KBM-7 (cell line): ENCODE measurements at places on chromosomes 1 and 21.
A peak's percentile ranks its signal among the peaks of the same experiment; 100 is the strongest.

- no peak for DNase-seq
Observed at GRCh38 chr1:77639056-77639455, 43.4 kb downstream of the ZZZ3 start.

- DNase-seq: no peak
Observed at GRCh38 chr1:18731591-18732235, 101.1 kb downstream of the PAX7 start.

DNA sequence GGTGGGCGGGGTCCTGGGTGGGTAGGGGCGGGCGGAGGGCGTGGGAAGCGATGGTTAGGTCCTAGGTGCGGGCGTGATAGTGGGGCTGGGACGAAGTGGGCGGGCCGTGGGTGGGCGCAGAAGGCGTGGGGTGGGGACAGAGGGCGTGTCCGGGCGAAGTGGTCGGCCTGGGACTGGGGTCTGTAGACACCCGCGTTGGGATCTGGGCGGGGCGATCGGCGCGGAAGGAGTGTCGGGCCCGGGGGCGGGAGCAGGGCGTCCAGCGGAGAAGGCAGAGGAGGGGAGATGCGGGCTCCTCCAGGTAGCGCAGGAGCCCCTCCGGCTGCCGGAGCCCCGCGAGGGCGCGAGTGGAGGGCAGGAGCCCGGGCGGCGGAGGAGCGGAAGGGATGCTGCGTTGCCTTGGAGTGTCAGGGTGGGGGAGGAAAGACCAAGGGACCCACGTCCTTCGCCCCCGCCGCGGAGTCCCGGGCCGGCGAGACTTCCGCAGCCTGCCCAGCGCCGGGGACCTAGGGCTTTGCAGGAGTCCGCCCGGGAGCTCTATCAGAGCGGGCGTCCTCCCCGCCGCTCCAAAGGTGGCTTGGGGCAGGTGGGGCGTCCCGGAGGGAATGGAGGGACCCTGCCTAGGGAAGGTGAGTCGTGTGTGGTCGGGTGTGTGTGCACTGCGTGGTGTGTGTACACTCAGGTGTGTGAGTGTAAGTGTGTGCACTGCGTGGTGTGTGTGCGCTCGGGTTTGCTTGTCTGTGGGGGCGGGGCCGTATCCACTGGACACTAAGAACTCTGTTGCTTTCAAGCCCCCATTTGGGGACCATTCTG, 27.0 kb upstream of the PRSS38 start:
- DNase-seq: peak; percentile 79

- no peak for DNase-seq
Observed at GRCh38 chr1:158007180-158007579, 13.7 kb downstream of the KIRREL1 start.

- DNase-seq: no peak
Observed at GRCh38 chr1:50197216-50197615, 88.5 kb downstream of the ELAVL4 start.

- DNase-seq: peak; percentile 87
Observed at GRCh38 chr1:199242147-199242546, 603.3 kb downstream of the PTPRC start.

DNA sequence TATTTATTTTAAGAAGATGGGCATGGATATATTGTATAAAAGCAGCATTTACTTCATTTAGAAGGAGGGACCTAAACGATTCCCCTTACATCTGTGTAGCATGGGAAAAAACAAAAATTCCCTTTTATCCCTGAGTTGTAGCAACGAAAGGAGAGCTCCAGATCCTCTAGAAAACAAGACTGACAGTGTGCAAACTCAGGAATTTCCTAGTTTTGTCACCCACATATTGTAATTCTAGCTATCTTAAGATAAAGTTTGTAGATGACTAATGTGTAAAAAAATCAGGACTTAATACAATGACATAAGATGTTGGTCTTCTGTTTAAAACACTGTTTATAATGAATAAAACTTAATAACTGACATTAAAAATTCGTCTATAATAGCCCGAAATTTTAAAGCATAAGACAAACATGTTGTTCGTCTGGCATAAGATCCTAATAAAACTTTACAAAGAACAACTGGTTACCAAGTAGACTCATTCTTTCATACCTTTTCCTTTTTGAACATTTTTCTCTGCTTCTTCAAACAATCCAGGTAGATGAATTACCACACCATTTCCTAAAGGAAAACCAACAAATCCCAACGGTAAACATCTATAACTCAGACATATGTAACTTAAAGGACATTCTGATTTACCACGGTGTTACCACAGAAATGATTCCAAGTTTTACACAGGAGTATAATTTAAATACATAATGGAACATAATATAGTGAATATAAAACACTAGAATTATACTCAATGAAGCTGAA, 15.2 kb downstream of the ADSS2 start:
- DNase-seq: no peak

- DNase-seq: no peak
Observed at GRCh38 chr21:17976691-17977090, 157.5 kb upstream of the C21orf91 start.

- DNase-seq: peak; percentile 91
Observed at GRCh38 chr21:36976882-36977651, 10.6 kb upstream of the HLCS start.

- peak; percentile 29 for DNase-seq
Observed at GRCh38 chr1:227318853-227319607, 738 bp upstream of the CDC42BPA start.

DNA sequence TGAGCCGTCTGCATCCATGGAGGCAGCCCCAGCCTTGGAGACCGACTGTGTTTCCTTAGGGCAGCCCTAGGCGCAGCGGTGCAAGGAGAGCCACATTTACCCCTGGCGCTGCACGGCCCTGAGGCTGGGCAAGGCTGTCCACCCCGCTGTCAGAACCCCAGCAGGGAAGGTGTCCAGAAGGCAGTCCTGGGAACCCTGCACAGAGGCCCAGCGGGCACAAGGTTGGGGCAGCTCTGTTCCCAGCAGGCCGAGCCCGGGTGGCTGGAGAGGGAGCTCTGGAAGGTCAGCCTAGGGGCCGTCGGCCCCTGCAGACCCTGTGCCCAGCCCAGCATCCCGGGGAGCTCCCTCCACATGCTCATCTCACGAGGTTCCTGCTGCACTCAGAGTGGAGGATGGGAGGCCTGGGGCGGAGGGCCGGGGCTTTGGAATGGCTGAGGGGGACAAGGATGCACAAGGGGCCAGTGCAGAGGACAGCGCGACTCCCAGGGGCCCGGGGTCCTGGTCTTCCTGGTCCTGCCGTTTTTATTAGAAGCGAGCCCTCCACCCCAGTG, 19.9 kb upstream of the SAMD11 start:
- no peak for DNase-seq
